ENCODE measurements at places on chromosomes 3 and 15.

DNA sequence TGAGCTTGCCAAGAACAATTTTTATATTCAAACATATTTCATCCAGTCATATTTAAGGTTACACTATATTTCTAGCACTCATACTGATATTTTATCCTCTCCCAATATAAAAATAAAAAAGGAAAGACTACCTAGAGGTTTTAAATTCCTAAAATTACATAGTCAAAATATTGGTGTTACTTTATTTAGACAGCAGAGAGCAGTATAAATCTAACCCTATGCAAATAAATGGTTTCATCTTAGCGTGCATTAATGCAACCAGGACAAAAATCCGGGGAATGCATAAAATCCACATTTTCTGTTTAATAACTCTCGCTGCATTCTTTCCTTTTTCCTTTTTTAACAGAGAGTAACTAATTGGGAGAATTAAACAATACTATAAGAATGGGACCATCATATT is 1447.4 kb upstream of the ALCAM start:
- DNase-seq = no peak

DNA sequence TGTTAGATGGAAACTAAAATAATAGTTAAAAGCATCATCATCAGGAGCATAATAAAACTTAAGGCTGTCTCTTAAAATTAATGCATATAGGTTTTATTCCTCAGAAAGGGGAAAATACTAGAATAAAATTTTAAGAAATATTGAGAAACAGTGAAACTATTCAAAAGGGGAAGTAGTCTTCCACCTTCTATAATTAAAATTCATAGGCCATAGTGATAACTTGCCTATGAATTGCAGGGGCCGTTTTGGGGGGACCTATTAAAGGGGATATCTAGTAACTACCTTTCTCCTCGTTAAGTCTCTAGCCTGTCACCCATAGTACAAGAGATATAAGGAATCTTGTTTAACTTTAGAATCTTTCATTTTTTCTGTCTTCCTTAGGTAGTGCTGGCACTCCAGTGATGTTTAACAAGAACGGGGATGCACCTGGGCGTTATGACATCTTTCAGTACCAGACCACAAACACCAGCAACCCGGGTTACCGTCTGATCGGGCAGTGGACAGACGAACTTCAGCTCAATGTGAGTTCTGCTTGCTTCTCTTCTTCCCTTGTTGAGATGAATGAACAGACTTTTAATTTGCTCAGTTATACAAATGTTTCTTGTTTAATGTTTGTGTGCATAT is 600.4 kb downstream of the GRM7 start:
- no peak for DNase-seq

- DNase-seq = no peak
Observed at GRCh38 chr3:102195198-102195948, 239.4 kb upstream of the ZPLD1 start.

GRCh38 chr3:57518276-57518915 is 25.7 kb downstream of the DNAH12 start:
- DNase-seq = peak; percentile 25

- DNase-seq = no peak
Observed at GRCh38 chr3:160100610-160101009, 112.0 kb downstream of the IL12A start.
